ENCODE measurements at places on chromosomes 3 and 15. TPM values are rescaled to one million over a fixed set of nuclear protein-coding genes. Genes with fewer than 3 reads are reported as not detected.

PLCB2 gene
- total RNA-seq = not detected

EXOG gene
- total RNA-seq = 3.1 TPM

PATL2 gene
- total RNA-seq = 0.85 TPM

PLIN1 gene
- 0.24 TPM for total RNA-seq

MME gene
- total RNA-seq = 53.0 TPM

LAMB2 gene
- total RNA-seq = 328 TPM

C3orf22 gene
- total RNA-seq = not detected
